ENCODE measurements at places on chromosomes 4 and X.

DNA sequence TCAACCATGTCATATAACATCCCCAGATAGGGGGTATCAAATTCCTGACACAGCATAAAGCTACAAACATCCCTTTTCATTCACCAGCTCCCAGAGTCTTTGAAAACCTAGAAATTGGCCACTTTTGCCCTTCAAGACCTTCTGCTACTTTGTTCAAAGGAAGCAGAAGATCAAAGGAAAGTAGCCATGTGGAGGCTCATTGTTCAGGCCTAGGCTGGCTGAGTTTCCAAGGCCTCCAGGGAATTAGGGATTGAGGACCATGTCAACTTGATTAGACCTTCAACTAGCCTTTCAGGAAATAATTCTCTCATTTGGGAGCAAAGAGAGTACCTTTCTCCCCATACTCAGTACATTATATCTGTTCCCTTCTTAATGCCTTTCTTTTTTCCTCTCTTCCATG, 66.8 kb upstream of the ATXN3L start:
- DNase-seq = no peak

DNA sequence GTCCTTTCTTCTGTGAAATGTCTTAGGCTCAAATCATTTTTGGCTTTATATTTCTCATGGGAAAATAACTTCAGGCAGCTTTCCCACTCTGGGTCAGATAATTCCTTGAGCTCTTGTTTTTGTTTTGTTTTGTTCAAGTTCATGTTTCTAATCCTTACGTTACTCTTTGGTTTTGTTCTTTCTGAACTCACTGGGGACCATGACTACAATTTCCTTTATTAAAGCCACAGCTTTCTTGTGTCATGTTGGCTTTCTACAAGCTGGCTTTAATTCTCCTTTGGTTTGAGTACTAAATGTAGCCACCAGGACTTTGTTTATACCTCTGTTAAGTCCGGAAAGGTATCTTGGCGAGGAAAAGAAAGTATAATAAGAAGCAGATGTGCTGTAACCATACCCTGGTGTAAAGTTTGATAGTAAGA, 30.8 kb upstream of the ANXA3 start:
- no peak for DNase-seq

GRCh38 chrX:68462197-68462596, 28.9 kb upstream of the OPHN1 start:
- no peak for DNase-seq

- DNase-seq = no peak
These were observed 25.0 kb downstream of the TEC start for GRCh38 chr4:48244665-48245064.

DNA sequence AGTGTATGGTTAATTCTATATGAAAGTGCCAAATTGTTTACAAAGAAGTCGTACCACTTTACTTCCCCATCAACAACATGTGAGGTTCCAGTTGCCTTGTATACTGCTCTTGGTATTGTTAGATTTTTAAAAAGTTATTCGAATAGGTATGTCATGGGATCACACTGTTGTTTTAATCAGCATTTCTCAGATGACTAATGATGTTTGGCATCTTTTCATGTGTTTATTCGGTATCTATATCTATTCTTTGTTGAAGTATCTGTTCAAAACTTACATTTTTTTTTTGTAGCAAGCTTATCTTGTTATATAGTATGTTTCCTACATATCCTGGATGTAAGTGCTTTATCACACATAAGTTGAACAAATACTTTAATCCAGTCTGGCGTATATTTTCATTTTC, 99.4 kb upstream of the MAB21L2 start:
- DNase-seq = no peak

GRCh38 chrX:9903146-9903545, 64.0 kb upstream of the CLDN34 start:
- no peak for DNase-seq

DNA sequence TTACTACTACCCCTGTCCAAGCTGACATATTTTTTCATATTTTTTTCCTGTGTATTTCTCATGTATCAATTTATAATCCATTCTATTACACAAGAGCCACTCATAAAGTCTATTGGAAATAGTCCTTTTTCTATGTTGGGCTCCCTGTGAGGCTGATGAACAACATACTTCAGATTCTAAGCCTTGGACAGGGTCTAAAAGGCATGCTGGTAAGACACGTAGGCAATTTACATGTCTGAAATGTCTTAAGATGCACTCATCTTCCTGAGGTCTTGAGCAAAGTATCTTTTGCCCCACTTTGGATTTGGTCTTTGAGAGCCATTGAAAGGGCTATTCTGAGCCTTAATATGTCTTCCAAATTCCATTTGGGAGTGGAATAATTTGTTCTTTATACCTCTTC, 31.8 kb downstream of the OCIAD1 start:
- DNase-seq = no peak

DNA sequence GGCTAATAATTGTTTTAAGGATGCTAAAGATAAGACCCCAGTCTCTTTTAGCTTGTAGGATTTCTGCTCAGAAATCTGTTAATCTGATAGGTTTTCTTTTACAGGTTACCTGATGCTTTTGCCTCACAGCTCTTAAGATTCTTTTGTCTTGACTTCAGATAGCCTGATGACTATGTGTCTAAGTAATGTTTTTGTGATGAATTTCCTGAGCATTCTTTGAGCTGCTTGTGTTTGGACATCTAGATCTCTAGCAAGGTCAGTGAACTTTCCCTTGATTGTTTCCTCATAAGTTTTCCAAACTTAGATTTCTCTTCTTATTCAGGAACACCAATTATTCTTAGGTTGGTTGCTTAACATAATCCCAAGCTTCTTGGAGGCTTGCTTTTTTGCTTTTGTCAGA, 104.1 kb downstream of the ZNF518B start:
- DNase-seq = no peak

- no peak for DNase-seq
These were observed 22.5 kb downstream of the LETM1 start for GRCh38 chr4:1833307-1834046.

DNA sequence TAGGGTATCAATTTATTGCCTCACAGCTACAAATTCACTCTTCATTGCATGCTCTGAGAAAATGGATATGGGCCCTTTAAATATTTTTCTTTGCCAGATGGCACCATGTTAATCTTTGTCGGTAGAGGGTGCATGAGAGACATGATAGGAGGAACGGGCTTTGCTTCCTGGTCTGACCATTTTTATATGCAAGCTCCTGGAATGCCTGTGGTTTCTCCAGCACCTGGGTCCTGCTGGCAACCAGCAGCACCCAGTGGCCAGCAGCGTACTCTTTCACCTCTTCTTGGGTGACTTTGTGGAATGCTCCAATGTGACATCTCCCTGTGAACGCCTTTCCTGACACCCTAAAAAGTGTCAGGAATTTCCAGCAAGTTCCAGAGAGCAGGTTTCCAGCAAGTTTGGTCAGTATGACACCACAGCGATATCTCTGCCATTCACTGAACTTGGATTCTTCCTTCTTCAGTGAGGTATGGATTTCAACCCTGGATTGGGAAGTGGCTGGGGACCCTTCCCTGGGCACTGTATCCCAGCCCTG, 140.3 kb upstream of the PGRMC2 start:
- no peak for DNase-seq

- DNase-seq = no peak
These were observed 128.1 kb upstream of the HPF1 start for GRCh38 chr4:169885893-169886292.

DNA sequence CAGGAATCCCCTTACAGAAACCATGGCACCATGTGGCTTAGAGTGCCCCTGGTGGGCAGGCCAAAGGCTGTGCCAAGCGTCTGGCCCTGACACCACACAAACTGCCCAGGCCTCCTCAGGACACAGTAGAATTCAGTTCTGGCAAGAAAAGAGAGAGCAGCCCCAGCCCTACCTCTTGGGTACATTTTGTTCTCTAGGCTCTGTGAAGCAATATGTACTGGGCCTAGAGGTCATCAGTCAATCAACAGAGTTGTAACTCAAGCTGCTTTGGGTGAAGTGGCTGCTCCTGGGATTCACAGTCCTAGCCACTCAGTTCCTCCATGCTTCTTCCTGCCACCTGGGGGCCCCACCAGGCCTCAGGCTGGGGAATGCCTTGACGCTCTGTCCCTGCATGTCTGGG, 158.1 kb upstream of the MAMLD1 start:
- DNase-seq = no peak

GRCh38 chr4:110415041-110415440, 60.9 kb upstream of the ENPEP start:
- no peak for DNase-seq

GRCh38 chrX:53483416-53483815, 49.2 kb upstream of the HSD17B10 start:
- no peak for DNase-seq
